Activated CD4-positive, alpha-beta T cell treated with anti-CD3 and anti-CD28 coated beads for 36 hours (primary cell): ENCODE measurements at places on chromosomes 2 and 18. TPM values are rescaled to one million over a fixed set of nuclear protein-coding genes. Genes with fewer than 3 reads are reported as not detected.
A peak's percentile ranks its signal among the peaks of the same experiment; 100 is the strongest.

- no peak overlapping the region for H3K4me3 ChIP-seq
- peak; percentile 56 for DNase-seq
- H3K27ac ChIP-seq = peak overlapping the region; percentile 30
- peaks cover 5% of the 10 kb centered on the region for H3K4me1 ChIP-seq
- no peaks in the 10 kb centered on the region for H3K27me3 ChIP-seq
These were observed 6.7 kb upstream of the ADCY3 start for GRCh38 chr2:24926602-24927252.

DNA sequence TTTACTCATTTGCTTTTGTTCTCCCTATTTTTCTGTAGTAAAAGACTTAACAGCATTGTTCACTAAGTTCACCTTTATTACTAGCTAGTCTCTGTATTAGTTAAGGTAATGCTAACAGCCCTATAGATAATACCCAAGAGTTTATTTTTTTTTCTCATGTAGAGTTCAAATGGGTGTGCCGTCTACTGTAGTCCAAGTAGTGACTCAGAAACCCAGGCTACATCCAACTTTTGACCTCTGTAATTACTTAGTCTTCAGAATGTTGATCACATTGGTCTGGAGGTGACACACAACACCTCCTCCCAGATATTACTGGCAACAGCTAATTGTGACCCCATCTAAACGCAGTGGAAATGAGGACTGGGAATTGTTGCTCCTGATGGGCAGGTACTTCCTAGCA is 7.7 kb downstream of the COQ10B start:
- H3K27me3 ChIP-seq = no peaks in the 10 kb centered on the region
- H3K4me1 ChIP-seq = peaks cover 24% of the 10 kb centered on the region
- H3K36me3 ChIP-seq = peaks cover 22% of the 10 kb centered on the region

- no peaks in the 10 kb centered on the region for H3K27me3 ChIP-seq
- H3K4me3 ChIP-seq = peak overlapping the region; percentile 74
- DNase-seq = no peak
- peak overlapping the region; percentile 98 for H3K27ac ChIP-seq
- peaks cover 75% of the 10 kb centered on the region for H3K4me1 ChIP-seq
These were observed 29.6 kb downstream of the LPIN2 start for GRCh38 chr18:2983296-2983695.

DNA sequence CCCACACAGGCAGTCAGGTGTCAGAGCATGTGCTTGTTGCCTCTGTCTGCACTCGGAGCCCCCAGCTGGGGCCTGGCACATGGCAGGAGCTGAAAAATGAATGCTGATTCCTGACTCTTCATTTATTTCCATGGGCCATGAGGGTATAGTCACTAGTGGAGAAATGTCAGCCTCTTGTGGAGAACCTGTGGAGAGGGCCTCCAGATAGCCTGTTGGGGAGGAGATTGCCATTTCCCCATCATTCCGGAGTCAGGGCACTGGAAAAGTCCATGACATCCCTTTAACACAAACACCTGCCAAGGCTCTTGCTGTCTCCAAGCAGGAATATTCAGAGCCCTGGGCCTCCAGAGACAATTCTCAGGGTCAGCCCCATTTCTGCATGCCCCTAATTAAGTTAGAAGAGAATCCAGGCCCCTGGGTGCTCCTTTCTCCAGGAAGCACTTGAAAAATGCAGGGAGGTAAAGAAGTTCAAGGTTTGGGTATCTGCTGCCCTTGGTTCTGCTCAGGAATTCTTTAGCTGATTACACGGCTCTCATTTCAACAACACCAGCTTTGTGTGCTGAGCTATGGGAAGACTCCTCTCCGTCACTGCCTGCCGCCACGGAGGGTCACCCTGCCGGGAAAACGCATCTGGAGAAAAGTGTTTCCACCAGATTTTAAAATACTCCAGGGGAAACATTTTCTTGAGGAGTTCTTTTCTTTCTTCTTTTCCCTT is 311.3 kb downstream of the MYCN start:
- DNase-seq = no peak
- H3K36me3 ChIP-seq = no peaks in the 10 kb centered on the region
- H3K27me3 ChIP-seq = peaks cover 3% of the 10 kb centered on the region
- H3K4me1 ChIP-seq = peaks cover under 1% of the 10 kb centered on the region
- H3K4me3 ChIP-seq = no peak overlapping the region

DNA sequence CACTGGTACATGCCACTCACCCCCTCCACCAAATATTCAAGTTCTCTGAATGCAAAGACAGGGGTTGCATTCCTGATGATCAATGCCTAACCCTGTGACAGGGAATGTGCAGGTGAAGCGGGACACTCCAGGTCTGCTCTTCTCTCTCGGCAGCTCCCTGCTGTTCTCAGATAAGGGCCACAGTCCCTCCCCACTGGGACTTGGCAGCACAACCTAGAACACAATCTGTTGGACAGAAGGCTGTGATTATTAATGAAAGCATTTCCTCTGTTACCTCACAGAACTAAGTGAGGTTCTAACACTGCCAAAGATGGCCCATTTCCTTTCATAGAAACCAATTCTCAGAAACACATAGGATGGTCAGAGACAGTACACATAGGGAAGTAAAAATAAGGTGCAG is 42.7 kb downstream of the VSNL1 start:
- H3K4me3 ChIP-seq = no peak overlapping the region
- no peak for DNase-seq
- no peak overlapping the region for H3K27ac ChIP-seq
- H3K27me3 ChIP-seq = peaks cover 13% of the 10 kb centered on the region
- H3K36me3 ChIP-seq = no peaks in the 10 kb centered on the region

DNA sequence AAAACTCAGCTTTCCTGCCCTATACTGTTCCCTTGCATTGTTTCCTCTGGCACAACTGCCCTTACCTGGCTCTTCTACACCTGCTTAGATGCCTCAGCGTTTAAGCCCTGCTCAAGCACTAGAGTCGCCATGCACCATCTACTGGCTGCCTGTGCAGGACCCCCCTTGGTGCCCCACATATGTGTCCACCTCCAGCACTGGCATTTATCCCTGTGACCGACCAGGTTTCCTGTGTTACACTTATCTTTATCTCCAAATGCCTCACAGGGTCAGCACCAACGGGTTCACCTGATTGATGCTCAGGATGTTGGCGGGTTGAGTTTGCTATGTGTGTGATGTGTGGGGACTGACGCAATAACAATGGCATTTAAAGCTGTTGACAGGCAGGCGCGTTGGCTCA is 177.5 kb downstream of the TMEM18 start:
- no peak for DNase-seq
- H3K27ac ChIP-seq = no peak overlapping the region
- H3K27me3 ChIP-seq = peaks cover 13% of the 10 kb centered on the region
- H3K36me3 ChIP-seq = no peaks in the 10 kb centered on the region

DNA sequence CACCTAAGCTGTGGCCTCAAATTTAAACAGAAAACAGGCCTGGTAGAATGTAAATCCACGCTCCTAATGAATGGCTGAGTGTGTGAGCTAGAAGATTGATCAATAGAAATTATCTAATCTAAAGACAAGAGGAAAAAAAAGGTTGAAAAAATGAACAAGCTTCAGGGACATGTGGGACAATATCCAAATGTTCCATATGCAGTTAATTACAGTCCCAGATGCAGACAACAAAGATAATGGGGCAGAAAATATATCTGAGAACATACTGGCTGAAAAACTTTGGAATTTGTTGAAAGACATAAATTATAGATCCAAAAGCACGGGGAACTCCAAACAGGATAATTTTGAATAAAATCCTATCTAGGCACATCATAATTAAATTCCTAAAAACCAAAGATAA is 186.7 kb upstream of the SIX2 start:
- no peaks in the 10 kb centered on the region for H3K36me3 ChIP-seq
- H3K27me3 ChIP-seq = peaks cover 21% of the 10 kb centered on the region
- no peak for DNase-seq
- H3K27ac ChIP-seq = no peak overlapping the region
- no peak overlapping the region for H3K4me3 ChIP-seq

DNA sequence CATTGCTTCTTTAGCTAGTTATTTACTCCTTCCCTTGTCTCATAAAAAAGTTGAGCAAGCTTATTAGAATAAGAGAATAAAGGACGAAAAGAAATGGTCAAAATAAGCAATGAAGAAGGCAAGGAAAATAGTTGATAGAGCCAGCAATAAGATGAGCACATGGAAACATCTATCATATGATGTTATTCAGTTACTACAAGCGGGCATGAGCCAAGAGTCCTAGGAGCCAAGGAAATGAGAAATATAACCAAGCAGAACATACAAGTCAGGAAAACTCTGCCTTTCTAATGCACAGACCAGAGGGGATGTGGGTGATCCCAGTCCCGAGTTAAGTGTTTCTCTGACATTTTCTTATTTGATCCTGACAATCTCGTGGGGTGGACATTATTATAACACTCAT is 33.9 kb downstream of the INO80C start:
- no peaks in the 10 kb centered on the region for H3K27me3 ChIP-seq
- no peak for DNase-seq
- no peak overlapping the region for H3K4me3 ChIP-seq
- no peaks in the 10 kb centered on the region for H3K4me1 ChIP-seq
- H3K27ac ChIP-seq = no peak overlapping the region

DNA sequence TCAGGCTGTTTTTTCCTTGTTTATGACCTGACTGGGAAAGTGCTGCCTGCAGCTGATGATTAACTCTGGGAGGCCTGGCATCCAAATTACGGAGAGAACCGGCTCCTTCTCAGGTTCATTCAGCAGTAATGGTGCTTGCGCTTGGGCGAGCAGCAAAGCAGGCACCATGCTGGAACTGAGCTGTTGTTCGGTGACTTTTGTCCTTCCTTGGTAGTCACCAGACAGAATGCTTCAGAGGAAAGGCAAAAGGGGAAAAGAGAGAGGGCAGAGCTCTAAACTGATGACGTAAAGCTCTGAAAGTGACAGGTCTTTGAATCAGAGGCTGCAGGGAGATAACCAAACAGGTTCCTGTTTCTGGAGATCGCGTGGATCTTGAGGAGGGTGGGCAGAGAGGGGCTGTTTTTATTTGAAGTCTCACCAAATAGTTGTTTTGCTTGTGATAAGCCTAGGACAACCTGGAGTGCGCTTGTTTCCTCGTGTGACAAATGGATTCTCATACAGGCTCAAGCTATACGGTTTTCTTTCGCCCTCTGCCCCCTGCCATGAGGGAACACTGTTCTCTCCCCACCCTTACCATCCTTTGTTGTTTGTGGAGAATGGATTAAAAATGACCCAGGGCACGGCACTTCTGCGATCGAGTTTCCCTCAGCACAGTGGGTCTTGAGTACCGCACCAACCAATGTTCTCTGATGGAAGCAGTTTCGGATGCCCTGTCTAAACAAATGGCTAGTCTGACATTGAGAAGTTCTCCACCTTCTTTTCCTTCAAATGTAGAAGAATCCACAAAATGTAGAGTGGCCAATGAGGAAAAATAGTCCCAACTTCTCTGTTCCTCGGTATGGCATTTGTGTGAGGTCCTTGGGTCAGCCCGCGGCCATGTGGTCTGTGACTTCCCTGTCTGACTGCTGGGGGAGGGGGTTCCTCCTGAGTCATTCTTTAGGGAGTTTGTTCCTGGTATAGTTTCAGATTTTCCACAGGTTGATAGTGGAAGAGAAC is 1.3 kb downstream of the RASGRP3 start:
- H3K4me1 ChIP-seq = peaks cover 32% of the 10 kb centered on the region
- H3K36me3 ChIP-seq = no peaks in the 10 kb centered on the region
- H3K27me3 ChIP-seq = no peaks in the 10 kb centered on the region
- peak; percentile 34 for DNase-seq

- H3K4me3 ChIP-seq = no peak overlapping the region
- H3K27ac ChIP-seq = no peak overlapping the region
- H3K27me3 ChIP-seq = peaks cover 55% of the 10 kb centered on the region
- H3K4me1 ChIP-seq = peaks cover 6% of the 10 kb centered on the region
These were observed 36.6 kb upstream of the MRPL19 start for GRCh38 chr2:75609937-75610508.

DNA sequence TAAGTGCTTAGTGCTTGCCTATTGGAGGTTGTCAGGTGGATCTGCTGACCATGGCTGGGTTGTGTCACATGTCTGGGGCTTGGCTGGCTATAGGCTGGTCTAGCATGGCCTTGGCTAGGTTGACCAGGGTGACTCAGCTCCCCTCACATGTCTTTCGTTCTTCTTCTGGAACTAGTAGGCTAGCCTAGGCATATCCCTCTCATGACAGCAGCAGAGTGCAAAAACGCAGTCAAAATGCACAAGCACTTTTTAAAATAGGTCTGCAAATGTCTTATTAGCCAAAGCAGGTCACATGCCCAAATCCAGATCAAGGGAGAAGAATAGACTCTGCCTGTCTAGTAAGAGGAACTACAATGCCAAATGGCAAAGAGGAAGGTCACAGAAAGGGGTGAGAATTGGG is 179.7 kb upstream of the ACVR2A start:
- H3K4me1 ChIP-seq = peaks cover 22% of the 10 kb centered on the region
- H3K36me3 ChIP-seq = no peaks in the 10 kb centered on the region
- no peak overlapping the region for H3K4me3 ChIP-seq
- no peaks in the 10 kb centered on the region for H3K27me3 ChIP-seq

GRCh38 chr18:37559194-37559593 is 6.4 kb downstream of the CELF4 start:
- no peaks in the 10 kb centered on the region for H3K36me3 ChIP-seq
- no peak overlapping the region for H3K4me3 ChIP-seq
- H3K27me3 ChIP-seq = peaks cover 10% of the 10 kb centered on the region
- H3K27ac ChIP-seq = no peak overlapping the region

DNA sequence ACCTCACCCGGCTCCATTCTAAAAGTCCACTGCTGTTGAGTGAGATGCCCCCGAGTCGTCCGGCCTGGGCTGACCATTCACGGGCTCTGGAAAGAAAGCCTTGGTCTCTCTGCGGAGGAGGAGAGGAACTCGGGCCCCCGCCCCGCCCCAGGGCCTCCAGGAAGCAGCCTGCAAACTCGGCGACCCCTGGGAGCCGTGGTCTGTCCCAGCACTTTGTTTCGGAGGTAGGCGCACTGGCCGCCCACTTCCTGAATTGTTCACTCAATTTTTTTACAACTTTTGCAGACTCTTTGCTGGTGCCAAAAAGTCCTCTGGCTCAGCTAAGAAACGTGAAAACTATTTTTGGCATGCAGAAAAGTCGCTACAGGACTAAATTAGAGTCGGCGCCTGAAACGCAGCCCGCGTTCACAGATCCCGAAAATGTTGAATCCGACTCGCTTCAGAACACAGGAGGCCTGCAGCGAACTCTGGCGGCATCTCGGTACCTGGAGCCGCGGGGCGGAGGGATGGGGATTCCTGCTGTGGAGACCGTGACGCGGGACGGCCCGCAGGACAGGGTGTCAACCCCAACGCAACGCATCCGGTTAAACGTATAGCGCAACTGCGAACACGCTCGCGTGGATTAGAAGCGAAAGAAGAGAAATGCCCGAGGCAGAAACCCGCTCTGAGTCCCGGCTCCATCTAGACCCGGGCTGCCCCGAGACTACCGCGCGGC is 1.5 kb downstream of the PXDN start:
- H3K36me3 ChIP-seq = no peaks in the 10 kb centered on the region
- H3K4me1 ChIP-seq = peaks cover 3% of the 10 kb centered on the region
- H3K4me3 ChIP-seq = peak overlapping the region; percentile 52
- peaks cover 39% of the 10 kb centered on the region for H3K27me3 ChIP-seq

- peaks cover 9% of the 10 kb centered on the region for H3K4me1 ChIP-seq
- no peak for DNase-seq
- peaks cover 8% of the 10 kb centered on the region for H3K27me3 ChIP-seq
These were observed at the start of gene CLEC4F for GRCh38 chr2:70820499-70820898. Gene CLEC4F (minus strand): TSS chr2:70820599. CDS start chr2:70820523, 76 bp downstream.

Gene NYAP2
- not detected for total RNA-seq

Gene RMND5A
- total RNA-seq = 35.0 TPM

Gene CRYGC
- total RNA-seq = not detected

Gene GCKR
- not detected for total RNA-seq

Gene DOK6
- not detected for total RNA-seq

Gene SCYGR4
- total RNA-seq = not detected

Gene TFCP2L1
- 0.02 TPM for total RNA-seq

Gene GALNT13
- not detected for total RNA-seq

Gene PRKAG3
- not detected for total RNA-seq

Gene SERPINB7
- not detected for total RNA-seq

Gene TMEM37
- total RNA-seq = not detected

Gene THSD7B
- not detected for total RNA-seq

Gene LONRF2
- total RNA-seq = 0.02 TPM

Gene APOB
- total RNA-seq = not detected

Gene LRATD1
- not detected for total RNA-seq

Gene GPR45
- not detected for total RNA-seq

Gene ABCG8
- total RNA-seq = not detected
